ENCODE measurements at places on chromosomes 11 and 22.

GRCh38 chr11:66316849-66317251, at the start of gene CD248:
Gene CD248, minus strand, starts transcription at chr11:66317044. Its CDS starts 17 bp downstream, at chr11:66317027.
- no peak for DNase-seq

- DNase-seq = no peak
These were observed 2.3 kb upstream of the ANKRD13D start for GRCh38 chr11:67286621-67287333.

DNA sequence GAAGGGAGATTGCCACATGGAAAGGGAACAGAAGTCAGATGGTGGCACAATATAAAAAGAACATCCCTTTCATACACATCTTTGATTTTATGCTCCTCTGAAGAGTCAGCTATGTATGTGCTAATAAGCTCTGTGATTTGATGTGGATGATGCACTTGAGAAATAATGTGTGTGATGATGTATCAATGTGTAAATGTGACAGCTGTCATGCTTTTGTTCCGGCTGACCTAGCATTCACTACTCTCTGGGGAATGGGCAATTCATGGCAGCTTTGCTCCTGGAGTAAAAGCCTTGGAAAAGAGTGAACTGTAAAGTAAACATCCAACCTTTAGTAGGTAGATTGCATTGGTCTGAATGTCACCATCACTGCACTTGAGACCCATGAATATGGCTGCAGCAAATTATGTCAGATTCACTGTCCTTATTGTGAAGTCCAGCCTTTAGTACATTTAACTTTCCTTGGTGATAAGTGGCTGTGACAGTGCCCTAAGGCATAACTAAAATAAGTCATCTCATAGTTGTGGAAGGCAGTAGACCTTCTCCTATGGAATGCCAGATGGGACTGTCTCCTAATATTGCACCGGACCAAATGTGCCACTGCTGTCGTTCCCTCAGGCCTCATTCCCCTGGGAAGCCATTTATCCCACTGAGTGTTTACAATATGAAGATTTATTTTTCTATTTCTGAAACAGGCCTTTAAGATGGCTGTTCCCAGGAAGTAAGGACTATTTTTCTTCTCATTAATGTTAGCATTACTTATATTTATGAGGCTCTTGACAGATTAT, 178.2 kb upstream of the CCDC90B start:
- no peak for DNase-seq

GRCh38 chr22:35703861-35704584, 13.6 kb upstream of the APOL5 start:
- DNase-seq = no peak

DNA sequence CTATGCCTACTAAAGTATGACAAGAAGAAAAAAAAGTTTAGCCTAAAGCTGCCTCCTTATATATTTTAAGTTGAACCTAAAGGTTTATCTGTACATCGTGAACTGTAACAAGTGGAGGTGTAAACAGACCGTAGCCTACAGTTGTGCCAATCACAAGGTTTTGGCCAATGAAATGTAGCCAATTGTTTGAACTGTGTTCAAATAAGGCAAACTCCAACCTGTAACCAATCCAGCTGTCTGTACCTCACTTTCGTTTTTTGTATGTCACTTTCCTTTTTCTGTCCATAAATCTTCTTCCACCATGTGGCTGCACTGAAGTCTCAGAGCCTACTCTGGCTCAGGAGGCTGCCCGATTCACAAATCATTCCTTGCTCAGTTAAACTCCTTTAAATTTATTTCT, 6.8 kb upstream of the EI24 start:
- DNase-seq = no peak

GRCh38 chr11:112221274-112221835, 4.9 kb upstream of the PTS start:
- no peak for DNase-seq

GRCh38 chr11:68402355-68403031, 58.1 kb upstream of the PPP6R3 start:
- DNase-seq = no peak

- no peak for DNase-seq
These were observed 484.9 kb downstream of the MIAT start for GRCh38 chr22:27142286-27142685.

DNA sequence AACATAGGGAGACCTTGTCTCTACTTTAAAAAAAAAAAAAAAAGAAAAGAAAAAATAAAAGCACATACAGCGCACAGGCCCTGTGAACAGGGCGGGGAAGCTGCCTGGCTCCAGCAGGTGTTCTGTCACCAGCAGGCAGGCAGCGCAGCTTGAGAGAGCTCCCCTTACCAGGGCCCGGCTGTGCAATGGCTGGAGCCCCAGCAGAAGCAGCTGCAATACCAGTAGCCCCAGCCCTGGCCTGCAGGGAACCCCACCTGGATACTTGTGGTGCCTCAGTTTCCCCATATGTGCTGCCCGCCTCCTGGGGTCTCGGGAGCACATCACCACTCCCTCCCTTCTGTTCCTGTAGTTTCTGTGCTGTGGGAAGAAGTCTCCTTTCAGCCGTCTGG, 12.3 kb downstream of the TSPAN32 start:
- no peak for DNase-seq

Data from esophagus squamous epithelium (tissue), 5 donors.